ENCODE measurements at places on chromosomes 13 and 19.

DNA sequence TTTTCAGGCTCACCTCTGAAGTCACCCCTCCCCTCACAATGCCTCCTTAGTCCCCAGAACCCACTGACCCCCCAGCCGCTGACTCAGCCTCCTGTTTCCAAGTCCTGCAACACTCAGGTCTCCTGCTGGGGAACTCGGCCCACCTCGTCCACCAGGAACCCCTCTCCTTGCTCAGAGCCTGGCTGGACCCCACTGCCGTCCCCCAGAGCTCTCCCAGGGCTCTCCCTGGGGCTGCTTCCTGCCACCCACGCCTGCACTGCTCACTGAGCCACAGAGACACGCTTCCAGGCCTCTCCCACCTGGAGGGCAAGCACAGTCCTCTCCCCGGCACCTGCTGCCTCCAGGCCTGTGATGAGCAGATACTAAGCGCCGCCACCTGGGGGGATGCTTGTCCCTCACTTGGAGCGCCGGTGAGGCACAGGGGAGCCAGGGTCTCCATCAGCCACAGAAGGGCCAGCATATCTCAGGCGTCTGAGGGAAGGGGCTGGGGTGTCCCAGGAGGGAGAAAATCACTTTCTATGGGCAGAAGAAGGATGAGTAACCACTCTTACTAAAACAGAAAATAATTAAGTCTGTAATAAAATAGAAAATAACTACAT lies 53.8 kb downstream of the KLF2 start:
- no peak for DNase-seq

GRCh38 chr13:25659091-25659795 lies 287.5 kb downstream of the ATP8A2 start:
- DNase-seq = no peak

DNA sequence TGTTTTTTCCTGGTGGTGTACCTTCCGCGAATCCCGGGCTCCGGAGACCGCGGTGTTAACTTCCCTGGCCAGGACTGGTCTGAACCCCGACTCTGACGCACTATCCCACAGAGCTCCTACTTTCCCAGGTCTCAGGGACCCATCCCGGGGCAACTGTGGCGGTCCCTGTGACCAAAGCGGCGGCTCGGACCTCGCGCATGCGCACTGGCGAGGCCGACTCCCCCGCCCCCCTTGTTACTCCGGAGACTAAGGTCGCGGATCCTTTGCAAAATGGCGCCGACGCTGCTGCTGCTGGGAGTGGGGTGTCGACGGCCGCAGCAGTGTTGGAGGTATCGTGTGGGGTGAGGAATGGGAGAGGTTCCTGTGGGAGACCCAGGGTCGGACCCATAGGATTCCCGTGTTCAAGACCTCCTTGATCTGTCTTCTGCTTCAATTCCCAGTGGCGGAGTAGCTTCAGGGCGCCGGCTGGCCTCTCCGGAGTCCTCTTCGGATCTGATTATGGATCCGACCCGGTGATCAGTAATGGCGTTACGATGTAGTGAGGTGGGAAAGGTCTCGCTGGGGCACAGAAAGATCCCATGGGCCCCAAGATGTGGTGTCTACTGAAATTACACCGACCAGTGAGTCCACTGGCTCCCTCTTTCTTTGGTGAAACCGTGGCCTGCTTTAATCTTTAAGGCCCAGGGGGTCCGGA lies 66.6 kb upstream of the ZNF527 start:
- no peak for DNase-seq

- DNase-seq = no peak
Observed at GRCh38 chr13:88649855-88650254, 978.7 kb downstream of the SLITRK5 start.

DNA sequence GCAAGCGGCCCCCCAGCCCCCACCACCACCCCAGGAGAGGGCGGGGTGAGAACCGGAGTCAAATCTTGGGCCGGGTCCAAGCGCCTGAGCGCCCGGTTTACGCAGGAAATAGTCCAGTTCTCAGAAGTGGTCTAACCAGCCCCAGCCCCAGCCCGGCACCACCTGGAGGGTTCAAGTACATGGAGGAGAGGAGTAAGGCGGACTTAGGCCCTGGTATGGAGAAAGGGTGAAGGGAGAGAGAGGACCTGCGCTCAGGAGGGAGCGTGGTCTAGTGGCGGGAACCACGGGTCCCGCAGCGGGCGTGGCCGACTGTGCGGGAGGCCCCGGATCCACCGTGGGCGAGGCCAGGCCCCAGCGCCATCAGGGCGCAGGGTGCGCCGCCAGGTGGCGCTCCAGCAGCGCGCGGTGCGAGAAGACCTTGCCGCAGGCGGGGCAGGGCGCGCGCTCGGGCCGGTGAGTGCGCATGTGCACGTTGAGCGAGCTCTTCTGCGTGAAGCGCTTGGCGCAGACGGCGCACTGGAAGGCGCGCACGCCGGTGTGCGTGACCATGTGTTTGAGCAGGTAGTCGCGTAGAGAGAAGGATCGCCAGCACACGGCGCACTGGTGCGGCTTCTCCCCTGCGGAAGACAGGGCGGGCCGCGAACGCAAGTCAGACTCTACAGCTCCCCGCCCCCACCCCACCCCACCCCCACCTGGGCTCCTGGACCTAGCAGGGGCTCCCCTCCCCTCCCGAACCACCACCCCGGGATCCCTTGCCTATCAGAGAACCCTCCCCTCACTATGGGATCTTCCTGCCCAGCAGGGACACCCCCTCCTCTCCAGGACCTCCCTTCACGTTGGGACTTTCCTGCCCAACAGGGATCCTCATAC lies 2.1 kb upstream of the SLC27A5 start:
- peak; percentile 63 for DNase-seq

DNA sequence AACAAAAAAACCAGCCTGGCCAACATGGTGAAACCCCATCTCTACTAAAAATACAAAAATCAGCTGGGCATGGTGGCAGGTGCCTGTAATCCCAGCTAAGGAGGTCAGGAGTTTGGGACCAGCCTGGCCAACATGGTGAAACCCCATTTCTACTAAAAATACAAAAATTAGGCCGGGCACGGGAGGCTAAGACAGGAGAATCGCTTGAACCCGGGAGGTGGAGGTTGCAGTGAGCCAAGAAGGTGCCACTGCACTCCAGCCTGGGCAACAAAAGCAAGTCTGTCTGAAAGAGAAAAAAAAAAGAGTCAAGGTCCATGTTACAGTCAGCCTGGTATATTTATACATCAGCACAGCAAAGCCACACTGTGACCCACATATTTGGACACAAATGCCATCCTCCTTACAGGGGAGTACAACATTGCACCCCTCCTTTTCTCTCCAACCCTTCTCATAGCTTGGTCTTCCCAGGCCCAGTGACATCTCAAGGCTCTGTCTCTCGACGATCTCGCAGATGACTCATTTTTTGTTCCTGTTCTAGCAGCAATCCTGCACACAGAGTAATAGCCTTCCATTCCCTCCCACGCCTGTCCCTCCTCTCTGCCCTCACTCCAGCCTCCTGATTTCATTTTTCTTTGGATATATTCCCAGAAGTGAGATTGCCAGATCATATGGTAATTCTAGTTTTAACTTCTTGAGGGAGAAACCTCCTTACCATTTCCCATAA lies 21.0 kb upstream of the DPP9 start:
- peak; percentile 77 for DNase-seq

- peak; percentile 19 for DNase-seq
Observed at GRCh38 chr19:31099515-31100205, 249.6 kb downstream of the TSHZ3 start.

DNA sequence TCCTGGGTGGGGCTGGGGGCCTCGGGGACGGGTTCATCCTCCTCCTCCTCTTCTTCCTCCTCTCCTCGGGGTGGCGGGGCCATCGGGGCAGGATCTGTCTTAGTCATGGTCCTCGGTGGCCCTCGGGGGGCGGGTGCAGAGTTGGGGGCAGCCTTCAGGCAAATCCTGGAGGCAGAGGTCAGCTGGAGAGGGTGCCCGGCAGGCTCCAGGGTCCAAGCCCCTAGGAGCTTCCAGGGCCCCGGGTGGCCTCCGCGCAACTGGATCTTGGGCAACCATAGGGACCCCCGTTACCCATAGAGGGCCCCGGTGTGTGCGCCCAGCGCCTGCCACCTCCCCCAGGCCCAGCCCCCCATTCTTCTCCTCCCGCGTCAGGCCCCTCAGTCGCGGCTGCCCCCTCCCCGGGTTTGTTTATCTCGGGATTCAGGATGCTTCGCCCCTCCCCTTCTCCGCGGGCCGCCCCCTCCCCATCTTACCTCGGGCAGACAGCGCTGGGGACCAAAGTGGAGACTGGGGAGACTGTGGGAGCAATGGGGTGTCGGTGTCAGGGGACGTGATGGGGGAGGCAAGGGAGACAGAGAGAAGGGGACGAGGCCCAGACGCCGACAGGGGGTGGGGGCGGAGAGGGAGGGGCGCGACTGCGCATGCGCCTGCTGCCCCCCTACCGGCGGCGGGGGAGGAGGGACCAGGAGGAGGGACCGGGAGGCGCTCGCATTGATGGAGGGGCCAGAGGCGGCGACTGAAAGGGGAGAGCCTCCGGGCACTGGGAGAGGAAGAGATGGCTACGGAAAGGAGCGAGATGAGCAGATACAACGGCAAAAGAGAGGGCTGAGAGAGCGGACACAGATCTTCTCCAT lies at the start of gene CLIP3:
Gene CLIP3 (minus strand): TSS at position 623 of the 854 bp plus-strand sequence. CDS start 516 bp downstream, at position 107.
- peak; percentile 45 for DNase-seq

- no peak for DNase-seq
Observed at GRCh38 chr13:113043931-113044330, 61.7 kb upstream of the F7 start.

- DNase-seq = peak; percentile 78
Observed at GRCh38 chr19:41367848-41368301, 3.9 kb upstream of the B9D2 start.

GRCh38 chr13:28423010-28423409 lies 71.9 kb downstream of the FLT1 start:
- no peak for DNase-seq

Data from AG09319 (cell line).